ENCODE measurements at places on chromosomes 4 and X.

- DNase-seq = peak; percentile 38
These were observed 337.7 kb downstream of the BMPR1B start for GRCh38 chr4:95095348-95095974.

DNA sequence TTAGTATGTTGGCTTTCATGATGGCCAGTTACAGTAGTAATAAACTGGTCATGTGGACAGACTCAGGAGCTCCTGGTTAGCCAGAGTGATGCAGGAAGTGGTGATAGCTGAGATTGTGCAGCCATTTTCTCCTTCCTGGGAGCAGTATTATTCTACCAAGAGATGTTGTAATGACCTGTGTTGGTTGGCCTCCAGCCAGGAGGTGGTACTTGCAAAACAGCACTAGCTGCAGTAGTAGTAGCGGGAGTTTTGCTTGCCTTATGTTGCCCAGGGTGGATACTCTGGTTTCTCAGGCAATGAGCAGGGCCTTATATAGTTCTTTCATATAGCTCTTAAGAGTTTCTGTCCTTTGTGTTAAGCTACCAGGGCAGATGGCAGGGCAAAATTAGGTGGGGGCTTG lies 998.8 kb downstream of the GLUD2 start:
- peak; percentile 3 for DNase-seq

DNA sequence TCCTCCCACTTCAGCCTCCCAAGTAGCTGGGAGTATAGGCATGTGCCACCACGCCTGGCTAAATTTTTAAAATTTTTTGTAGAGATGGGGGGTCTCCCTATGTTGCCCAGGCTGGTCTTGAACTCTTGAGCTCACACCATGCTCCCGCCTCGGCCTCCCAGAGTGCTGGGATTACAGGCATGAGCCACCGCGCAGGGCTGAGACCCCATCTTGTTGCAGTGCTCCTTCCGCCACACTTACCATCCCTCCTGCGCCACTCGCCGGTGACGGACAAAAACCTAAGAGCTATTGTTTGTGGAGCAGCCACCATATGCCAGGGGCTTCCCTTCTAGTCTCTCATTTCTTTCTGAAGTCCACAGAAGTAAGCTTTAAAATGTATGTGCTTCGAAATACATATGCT lies 34.5 kb downstream of the NSG1 start:
- DNase-seq = no peak

DNA sequence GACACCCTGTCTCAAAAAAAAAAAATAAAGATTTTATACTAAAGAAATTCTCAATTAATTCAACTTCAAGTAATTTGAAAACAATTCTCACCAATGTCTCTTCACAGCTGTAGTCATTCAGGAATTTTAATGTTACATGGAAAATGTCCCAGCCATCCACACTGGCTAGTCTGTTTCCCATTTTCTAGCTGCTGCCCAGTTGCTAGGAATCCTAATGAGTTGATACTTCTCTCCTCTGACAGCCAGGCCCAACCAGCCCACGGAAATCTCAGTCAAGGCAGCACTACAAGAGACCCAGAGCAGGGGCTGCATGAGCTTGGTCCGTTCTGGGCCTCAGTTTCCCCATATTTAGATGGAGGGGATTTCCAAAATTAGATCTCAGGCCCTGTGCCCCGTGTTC lies 59.1 kb downstream of the CASP3 start:
- no peak for DNase-seq

DNA sequence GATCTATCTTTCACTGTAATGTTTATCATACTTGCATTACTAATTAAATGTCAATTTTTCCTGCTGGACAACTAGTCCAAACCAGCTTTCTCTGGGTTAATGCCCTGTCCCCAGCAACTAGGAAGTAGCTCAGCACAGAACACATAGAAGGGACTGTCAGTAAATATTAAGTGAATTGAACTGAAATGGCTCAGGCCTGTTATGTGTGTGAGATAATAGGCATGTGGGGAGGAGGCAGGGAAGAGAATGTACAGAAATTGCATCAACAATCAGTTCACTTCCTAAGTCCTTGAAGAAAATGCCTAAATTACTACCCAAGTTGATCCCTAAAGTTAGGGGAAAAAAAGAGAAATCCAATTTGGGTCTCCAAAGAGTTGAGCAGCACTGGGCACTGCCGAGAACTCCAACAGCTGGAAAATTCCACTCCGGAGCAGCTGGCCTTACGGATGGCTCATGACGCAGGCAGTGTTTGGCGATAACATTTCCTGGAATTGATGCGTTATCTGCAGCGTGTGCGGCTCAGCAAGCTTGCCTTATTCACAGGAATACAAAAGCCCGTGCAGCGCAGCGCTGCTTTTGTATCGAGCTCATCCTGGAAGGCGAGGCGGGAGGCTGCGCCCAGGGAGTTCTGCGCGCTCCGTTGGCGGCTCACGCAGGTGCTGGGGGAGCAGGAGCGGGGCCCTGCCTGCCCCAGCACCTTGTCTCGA lies 297.3 kb upstream of the LCORL start:
- peak; percentile 44 for DNase-seq

DNA sequence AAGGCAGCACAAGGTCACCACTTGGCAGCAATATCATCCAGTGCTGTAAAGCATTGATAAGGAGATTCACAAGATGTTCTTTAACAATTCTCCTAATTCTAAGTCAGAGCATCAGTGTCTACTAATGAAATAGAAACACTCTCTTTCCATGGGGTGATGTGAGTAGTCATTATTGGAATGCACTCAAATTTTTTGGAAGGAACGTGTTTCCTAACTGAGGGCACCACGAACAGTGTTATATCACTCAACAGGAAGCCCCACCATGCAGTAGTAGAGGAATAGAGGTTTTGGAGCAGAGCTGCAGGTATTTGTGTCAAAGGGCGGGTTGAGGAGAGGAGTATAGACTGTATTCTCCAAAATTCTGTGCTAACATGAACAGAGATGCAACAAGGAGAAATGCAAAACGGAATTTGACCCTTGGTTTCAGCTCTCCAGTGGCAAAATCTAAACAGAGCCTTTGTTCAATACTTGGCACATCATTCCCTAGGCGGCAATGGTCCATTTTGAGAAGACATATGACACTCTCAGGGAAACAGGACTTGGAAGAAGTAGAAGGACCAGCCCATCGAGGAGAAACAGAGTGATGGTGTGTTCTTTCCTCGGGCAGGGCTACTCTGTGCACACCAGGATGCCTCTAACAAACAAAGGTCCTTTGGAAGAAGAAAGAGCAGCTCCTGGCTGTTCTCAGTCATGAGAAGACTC lies 98.9 kb downstream of the CPEB2 start:
- DNase-seq = no peak

DNA sequence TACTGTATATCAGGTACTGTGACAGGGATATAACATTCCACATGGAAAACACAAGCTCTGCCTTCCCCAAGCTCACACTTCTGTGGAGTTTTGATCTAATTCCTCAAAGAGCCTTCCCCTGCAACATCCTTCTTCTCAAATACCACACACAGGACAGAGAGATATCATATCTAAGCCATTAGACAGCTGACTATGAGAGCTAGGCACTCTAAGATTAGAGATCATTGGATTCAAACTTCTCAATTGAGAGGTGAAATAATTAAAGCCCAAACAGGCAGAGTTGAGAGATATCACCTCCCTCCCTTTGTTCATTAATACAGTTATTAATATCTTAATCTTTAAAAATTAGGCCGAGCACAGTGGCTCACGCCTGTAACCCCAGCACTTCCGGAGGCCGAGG lies 25.0 kb downstream of the TEC start:
- DNase-seq = no peak

DNA sequence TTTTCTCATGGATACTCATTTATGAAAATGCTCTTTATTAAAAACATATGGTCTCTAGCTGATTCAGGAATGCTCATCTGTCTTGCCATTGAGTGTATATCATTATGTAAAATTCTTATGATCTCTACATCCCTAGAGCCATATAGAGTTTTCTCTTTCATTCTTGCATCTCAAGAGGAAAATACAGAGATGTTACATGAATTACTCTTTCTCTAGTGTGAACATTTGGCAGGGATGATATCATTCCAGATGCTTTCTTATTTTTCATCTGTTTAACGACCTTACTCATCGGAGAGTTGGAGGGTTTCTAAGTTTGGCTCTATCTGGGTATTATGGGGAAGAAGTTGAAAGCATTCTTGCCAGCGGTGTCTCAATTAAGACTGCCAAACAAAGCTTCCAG lies 202.9 kb upstream of the SLC7A11 start:
- DNase-seq = no peak

DNA sequence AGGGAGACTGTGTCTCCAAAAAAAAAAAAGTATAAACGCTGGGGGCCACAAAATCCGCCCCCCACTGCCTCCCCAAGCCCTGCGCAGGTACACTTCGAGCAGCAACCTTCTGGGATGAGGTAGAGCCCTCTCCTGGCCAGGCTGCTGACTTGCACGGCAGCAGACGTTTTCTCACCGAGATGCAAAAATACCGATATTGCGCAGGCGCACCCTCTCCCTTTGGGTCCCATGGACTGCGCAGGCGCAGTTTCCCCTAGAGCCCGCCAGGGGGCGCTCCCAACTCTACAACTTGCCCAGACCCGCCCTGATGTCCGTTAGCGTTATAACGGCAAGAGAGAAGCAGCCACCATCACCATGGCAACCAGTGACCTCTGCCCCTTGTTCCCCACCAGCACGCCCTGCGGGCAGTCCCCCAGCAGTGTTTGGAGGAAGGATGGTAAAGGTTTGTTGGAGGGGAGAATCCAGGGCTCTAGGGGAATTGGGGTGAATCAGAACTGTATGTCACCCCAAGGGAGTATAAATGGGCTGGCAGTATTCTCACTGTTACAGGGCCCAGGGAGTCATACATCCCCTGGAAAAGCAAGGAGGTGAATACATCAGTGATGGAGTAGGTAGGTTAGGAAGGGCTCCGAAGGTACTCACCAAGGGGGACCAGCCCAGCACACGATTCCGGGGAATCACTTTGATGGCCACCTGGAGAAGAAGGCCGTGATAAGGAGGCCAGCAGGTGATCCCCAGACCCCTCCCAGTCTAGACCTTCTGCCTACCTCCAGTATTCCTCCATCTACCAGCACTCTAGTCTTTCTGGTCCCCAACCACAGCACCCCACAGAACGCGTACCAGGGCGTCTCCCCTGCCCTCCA lies 1.5 kb downstream of the PIM2 start:
- DNase-seq = peak; percentile 87

- DNase-seq = no peak
These were observed 32.9 kb downstream of the NELFA start for GRCh38 chr4:1975880-1976279.

- DNase-seq = no peak
These were observed 116.2 kb upstream of the STX18 start for GRCh38 chr4:4658052-4658451.

DNA sequence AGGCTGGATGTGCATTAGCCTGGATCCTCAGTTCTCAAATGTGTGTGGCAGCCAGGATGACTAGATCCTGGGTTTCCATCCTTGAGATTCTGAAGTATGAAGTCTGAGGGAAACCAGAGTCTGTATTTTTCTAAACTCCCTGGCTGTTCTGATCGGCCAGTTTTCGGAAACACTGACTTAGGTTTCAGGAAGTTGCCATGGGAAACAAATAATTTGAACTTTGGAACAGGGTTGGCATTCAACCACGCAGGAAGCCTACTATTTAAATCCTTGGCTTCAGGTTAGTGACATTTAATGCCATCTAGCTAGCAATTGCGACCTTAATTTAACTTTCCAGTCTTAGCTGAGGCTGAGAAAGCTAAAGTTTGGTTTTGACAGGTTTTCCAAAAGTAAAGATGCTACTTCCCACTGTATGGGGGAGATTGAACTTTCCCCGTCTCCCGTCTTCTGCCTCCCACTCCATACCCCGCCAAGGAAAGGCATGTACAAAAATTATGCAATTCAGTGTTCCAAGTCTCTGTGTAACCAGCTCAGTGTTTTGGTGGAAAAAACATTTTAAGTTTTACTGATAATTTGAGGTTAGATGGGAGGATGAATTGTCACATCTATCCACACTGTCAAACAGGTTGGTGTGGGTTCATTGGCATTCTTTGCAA lies 67.6 kb downstream of the PDGFRA start:
- DNase-seq = no peak

GRCh38 chr4:73650250-73650649 lies 30.0 kb upstream of the RASSF6 start:
- DNase-seq = no peak

GRCh38 chr4:186021461-186022167 lies 47.3 kb upstream of the TLR3 start:
- peak; percentile 42 for DNase-seq

GRCh38 chr4:132180020-132180427 lies 969.1 kb upstream of the PCDH10 start:
- no peak for DNase-seq

GRCh38 chr4:90174621-90175023 lies 47.4 kb downstream of the CCSER1 start:
- DNase-seq = no peak

DNA sequence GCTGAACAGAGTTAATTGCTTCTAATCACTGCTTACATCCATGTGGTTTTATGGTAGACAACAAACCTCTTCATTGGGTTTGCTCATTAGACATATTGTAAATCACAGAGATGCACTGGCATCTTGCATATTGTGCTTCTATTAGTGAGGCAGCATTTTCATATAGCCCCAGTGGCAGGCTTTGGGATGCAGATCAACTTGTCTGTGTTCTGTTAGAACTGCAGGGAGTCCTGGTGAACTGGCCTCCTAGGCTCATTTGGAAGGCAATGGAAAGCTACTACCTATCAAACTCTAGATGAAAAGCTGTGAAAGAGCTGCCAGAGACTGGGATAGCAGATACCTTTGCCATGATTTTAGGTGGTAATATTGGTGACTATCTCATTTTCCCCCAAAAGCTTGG lies 108.8 kb downstream of the NAA11 start:
- no peak for DNase-seq

DNA sequence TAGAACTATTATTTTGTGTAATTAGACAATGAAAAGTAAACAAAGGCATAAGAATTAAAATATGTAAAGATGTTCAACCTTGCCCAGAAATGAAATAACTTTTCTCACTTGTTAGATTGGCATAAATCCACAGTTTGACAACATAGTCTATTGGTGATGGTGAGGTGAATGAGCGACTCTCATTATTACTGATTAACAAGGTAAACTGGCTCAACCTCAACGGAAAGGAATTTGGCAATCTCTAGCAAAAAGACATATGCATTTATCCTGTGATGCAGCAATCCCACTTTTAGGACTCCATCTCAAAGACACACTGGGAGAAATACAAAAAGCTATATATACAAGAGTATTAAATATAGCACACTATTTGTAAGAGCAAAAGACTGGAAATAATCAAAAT lies 22.3 kb downstream of the UBA6 start:
- no peak for DNase-seq
